Tibial artery (tissue), 4 donors: ENCODE measurements at places on chromosomes 2 and 18.

GRCh38 chr2:109143214-109144187 is 14.5 kb downstream of the SH3RF3 start:
- DNase-seq, result peak; percentile 12

DNA sequence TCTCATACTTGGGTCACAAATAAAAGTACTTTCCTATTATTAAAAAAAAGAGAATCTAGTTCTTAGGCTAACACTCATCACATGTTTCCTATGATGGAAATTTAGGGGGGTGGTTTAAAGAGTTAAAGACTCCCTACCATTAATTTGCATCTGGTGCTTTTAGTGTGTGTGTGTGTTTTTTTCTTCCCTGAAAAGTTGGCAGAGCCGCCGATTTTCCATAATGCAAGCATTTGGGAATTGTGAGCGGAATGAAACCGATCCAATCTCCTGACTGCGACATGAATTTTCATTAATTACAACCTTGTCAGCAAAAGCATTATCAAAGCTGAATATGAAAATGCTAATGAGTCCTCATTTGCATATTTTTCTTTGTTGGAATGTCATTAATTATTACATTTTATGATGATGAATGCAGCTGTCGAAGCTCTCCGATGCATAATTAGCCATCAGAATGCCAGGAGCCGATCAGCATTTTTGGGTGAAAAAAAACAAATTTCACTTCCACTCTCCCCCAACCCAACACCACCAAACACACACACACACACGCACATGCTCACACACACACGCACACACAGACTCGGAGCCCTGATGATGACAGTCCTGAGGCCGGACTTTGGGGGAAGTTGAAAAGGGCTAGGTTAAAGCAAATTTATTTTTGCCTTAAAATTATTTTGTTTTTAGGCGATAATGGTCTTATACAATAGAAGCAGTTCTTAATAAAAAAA is 165.4 kb downstream of the TCF4 start:
- peak; percentile 47 for DNase-seq

DNA sequence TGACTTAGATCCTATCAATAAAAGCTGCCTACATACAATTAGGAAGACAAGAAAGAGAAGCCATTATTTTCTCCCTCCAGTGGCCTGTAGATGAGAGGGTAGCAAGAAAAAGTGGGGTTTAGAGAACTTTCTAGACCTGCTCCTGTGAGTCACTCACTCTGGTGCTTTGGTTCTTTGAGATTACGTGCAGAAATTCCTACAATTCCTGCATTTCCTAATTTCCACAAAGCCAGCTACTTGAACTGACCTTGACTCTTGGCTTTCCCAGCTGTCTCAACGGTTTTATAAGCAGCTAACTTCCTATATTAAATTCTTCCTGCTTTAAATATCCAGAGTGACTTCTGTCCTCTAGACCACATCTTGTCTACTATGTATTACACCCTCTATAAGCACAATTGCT is 899.5 kb upstream of the KLHL29 start:
- no peak for DNase-seq

- DNase-seq, result peak; percentile 48
Measured at GRCh38 chr2:26571316-26571715, 69.8 kb downstream of the CIB4 start.

DNA sequence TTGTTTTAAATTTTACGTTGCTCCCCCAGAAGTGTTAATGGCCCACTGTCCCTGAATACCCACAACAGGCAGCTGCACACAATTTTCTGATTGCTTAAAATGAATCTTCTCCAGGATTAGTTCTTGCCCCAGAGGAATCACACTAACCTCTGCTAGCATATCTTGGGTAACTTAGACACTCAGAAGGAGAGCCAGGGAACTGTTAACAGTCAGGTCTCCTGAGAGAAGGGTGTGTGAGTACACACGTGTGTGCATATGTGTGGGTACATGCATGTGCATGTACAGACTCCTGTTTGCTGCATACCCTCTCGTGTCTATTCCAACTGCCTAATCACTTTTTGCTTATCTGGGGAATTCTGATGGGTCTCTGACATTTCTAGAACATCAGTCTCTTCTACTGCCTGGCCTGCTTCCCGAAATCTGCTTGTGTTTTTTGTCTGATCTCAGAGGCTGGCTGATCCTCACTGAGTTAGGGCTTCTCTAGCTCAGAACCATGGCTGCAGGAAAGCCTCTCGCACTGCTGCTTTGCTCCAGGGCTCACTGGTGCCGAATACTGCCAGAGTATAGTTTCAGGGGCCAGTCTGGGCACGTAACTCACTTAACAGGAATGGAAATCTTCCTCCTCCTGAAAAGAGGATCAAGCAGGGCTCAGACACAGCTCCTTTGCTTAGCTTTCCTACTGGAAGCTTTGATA is 62.8 kb downstream of the PRELID3A start:
- no peak for DNase-seq
